ENCODE measurements at places on chromosomes 5 and 9. TPM values are rescaled to one million over a fixed set of nuclear protein-coding genes. Genes with fewer than 3 reads are reported as not detected.

PCDHA1 gene
- total RNA-seq = not detected

GFI1B gene
- not detected for total RNA-seq

TMEM232 gene
- not detected for total RNA-seq

PALM2AKAP2 gene
- total RNA-seq = 0.14 TPM

TAS2R1 gene
- not detected for total RNA-seq

PAEP gene
- not detected for total RNA-seq

- DNase-seq = no peak
These were observed 34.5 kb upstream of the SPARC start for GRCh38 chr5:151721087-151721646.

GRCh38 chr9:21679432-21679831 lies 123.0 kb upstream of the MTAP start:
- DNase-seq = no peak
